ENCODE measurements at places on chromosomes 1 and 21.

DNA sequence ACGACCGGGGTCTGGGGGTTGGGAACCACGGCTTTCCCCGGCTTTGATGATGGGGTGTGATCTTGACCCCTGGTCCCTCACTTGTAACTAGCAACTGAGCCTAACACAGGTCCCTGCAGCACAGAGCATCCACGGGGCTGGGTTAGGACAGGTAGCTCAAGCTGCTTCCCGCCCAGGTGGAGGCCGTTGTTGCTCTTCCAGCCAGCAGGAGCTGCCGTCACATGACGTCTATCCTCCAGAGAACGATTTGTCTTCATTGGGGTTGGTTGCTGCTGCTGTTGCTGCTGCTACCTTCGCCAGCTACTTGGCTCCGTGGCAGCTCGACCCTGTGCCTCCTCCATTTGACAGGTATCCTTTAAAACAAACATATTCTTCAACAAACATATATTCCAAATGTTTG is 74.3 kb upstream of the ADAR start:
- no peak for DNase-seq

DNA sequence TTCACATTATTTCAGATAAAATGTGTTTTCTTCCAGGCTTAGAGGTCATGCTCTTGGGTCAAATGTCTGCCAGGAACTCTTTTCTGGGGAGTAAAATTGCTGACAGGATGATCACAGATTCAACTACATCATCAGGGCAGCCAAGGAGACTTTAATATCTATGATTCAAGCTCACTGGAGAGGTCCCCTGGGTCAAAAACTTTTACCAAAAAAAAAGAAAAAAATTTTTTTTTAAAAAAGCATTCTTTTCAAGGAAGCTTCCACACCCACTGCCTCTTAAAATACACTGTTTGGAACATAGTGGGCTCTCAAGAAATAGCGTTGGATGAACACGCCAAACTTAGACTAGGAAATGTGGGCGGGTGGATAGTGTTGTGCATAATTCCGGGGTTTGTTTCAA is 81.3 kb downstream of the TIAM1 start:
- DNase-seq, result no peak

- no peak for DNase-seq
Observed at GRCh38 chr1:103256490-103256889, 148.2 kb upstream of the COL11A1 start.

GRCh38 chr21:36799869-36800268 is 101.0 kb downstream of the SIM2 start:
- DNase-seq, result no peak

Measured in CD4-positive, alpha-beta T cell treated with Interleukin-4 for 4 hours (primary cell).